ENCODE measurements at places on chromosomes 2 and 18.

GRCh38 chr2:117814417-117815264 lies at the start of gene DDX18:
DDX18 (plus strand) TSS chr2:117814691; CDS start chr2:117814778, 87 bp downstream.
- peak; percentile 99 for DNase-seq

DNA sequence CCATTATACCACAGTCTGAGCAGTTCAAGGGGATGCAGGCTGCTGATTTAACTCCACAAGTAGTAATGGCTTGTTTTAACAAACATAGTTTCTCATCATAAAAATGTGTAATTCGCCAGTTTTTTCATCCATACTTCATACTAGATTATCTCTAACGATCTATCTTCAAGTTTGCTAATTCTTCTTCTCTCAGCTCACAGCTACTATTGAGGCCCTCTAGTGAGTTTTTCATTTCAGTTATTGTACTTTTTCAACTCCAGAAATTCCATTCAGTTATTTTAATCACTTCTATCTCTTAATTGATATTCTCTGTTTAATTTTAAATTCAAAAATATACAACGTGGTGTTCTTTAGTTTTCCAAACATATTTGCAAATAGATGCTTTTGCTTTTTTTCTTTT lies 20.1 kb upstream of the TMEM87B start:
- no peak for DNase-seq

DNA sequence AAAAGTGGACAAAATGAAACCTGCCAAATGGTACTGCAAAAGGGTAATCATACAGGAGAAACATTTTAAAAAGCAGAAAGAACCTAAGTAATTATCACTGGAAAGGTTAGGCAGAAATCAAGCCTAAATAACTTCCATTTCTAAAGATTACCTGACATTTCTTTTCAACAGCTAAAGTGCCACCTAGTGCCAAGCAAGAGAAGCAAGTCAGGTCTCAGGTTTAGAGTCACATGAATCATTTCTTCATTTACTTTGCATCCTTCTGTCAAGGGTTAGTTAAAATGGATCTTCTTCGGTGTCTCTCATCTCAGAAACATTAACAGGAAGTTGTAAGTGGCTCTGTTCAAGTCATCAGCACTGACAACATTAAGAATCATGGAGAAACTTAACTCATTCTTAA lies 90.3 kb downstream of the AKAIN1 start:
- no peak for DNase-seq

- no peak for DNase-seq
Measured at GRCh38 chr2:23916727-23917405, 10.1 kb downstream of the ATAD2B start.

DNA sequence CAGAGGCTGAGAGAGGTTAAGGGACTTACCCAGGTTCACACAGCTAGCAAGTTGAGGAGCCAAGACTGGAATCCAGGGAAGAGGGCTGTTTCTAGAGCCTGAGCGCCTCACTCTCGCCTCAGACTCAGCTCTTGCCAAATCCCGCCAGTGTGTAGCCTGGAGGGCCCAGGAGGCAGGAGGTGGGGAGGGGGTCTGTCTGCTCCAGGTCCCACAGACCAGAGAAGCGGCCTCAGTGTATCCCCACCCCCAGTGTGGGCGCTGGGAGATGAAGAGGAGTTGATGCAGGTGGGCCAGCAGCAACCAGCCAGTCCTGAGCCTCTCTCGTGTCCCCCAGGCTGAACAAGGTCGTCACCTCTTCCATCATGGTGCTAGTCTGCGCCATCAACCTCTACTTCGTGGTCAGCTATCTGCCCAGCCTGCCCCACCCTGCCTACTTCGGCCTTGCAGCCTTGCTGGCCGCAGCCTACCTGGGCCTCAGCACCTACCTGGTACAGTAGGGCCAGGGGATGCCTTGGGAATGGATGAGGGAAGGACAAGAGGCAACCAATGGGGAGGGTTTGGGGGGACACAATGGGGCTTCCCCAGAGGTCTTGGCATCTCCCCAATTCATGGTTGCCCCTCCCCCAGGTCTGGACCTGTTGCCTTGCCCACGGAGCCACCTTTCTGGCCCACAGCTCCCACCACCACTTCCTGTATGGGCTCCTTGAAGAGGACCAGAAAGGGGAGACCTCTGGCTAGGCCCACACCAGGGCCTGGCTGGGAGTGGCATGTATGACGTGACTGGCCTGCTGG lies 5.2 kb upstream of the CTDSP1 start:
- DNase-seq: no peak

DNA sequence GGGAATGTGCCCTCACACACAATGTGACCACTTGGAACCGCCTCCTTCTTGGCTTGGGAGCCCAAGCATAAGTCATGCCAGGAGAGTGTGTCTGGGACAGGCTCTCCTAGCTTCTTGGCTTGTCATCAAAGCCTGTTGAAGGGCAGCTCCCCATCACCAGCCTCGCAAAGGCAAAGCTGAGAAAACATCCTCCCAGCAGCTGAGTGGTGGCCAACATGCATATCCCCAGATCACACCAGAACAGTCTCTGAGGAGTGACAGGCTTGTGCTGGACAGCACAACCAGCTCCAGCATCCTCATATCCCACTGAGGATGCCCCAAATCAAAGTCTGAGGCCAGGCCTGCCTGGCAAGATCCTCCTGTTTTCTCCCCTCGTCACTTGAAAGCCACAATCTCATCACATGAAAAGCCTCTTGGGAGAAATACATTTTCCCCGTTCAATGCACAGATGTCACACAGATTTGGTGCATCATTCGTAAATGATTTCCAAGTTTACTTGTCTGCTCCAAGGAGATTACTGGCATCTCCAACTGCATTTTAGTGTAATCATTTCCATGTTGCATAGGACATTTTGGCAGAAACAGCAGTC lies 269.3 kb downstream of the TTC32 start:
- no peak for DNase-seq

DNA sequence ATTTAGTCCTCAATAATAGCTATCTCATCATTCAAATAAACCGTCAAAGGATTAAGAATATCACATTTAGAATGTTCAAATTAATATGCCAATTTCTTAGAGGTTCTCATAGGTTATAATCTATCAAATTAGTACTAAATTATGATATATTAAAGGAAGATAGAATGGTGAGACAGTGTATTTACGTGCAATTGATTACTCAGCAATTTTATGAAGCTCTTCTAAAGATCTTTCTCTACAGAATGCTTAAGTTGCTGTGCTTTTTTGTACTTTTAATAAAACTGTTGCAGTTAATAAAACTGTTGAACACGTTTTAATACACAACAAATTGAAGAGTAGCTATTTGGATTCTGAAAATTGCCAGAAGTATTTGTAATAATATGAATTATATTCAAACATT lies 39.0 kb downstream of the RELCH start:
- no peak for DNase-seq

DNA sequence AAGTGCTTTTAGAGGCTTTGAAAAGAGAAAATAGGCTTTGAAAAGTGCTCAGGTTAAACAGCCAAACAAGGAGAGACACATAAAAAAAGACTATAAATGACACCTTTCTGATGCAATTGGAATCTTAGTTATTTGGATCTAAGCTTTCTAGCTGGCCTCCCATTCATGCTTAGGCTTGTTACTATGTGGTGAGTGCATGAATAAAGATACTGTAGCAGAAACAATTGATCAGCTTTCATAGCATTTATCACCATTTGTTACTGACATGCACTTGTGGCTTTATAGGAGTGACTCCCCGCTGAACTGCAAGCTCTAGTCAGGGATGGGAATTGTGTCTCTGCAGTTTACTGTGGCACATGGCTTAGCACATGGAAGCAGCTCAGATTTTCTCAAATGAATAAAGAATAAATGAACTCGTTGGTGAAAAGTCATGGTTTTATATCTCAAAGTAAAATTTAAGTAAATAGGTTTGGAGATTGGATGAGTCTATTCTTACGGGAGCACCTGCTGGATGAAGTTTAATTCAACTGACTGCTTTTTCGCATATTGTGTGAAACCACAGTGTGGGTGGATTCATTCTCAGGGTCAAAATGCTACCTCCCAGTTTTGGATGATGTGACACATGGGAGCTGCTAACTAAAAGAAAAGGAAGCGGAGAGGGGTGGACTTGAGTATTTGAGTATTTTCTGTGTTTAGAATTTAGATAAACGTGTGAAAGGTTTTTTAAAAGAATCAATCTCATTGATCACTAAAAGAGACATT lies 91.1 kb upstream of the NOL4 start:
- no peak for DNase-seq

GRCh38 chr18:62102221-62102620 lies 84.6 kb downstream of the PIGN start:
- no peak for DNase-seq

GRCh38 chr2:236892721-236893120 lies 193.0 kb upstream of the COPS8 start:
- no peak for DNase-seq

- DNase-seq: no peak
Measured at GRCh38 chr18:54877076-54877475, 48.8 kb downstream of the RAB27B start.

GRCh38 chr2:17334300-17334699 lies 183.9 kb downstream of the RAD51AP2 start:
- no peak for DNase-seq

DNA sequence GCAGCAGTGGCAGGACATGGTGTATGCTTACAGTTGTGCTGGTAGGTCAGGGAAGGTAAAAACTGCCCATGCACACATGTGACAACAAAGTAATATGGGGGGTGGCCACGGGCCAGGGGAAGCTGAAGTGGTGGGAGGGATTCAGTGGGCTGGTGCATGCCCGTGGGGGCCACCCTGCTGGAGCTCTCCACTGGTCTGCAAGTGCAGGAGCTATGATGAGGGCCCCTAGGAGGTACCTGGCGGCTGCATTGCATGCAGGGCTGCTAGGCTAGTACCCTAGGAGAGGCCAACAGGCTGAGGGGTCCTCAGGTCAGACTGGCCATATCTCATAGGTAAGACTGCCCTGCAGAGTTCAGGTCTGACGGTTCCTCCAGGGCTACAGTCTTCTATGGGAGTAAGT lies 265.9 kb downstream of the NUP35 start:
- DNase-seq: no peak

GRCh38 chr2:236298924-236299475 lies 34.8 kb upstream of the ASB18 start:
- no peak for DNase-seq

DNA sequence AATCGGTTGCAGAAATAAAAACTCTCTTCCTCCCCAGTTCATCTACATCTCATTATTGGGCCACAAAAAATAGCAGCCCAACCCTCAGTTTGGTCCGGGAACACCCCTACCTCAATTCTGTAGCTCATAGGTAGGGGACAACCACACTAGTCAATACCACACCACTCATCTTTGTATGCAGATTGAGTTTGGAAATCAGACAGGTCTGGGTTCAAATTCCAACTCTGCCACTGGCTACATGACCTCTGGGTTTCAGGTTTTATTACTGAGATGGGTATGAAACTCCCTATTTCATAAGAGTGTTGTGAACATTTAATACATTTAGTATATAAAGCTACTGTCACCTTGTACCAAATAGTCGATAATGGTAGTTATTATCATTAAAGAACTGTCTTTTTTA lies 2.2 kb upstream of the SUCLG1 start:
- no peak for DNase-seq

GRCh38 chr2:215826838-215827441 lies 186.4 kb downstream of the MREG start:
- DNase-seq: no peak

DNA sequence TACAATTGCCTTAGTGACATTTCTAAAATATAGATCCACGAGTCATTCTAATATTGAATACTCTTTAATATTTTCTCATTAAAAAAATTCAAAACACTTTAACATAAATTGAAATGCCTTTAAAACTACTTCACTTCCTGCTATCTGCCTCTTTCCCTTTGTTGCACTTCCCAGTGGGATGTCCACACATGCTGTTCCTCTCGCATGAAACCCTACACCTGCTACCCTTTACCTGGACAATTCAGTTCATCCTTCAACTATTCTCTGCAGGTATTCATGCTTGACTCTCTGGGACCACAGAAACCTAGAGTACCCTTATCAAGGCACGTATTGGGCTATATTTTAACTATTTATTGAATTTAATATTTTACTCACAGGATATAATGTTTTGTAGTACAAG lies 373.3 kb upstream of the GALNT5 start:
- no peak for DNase-seq

DNA sequence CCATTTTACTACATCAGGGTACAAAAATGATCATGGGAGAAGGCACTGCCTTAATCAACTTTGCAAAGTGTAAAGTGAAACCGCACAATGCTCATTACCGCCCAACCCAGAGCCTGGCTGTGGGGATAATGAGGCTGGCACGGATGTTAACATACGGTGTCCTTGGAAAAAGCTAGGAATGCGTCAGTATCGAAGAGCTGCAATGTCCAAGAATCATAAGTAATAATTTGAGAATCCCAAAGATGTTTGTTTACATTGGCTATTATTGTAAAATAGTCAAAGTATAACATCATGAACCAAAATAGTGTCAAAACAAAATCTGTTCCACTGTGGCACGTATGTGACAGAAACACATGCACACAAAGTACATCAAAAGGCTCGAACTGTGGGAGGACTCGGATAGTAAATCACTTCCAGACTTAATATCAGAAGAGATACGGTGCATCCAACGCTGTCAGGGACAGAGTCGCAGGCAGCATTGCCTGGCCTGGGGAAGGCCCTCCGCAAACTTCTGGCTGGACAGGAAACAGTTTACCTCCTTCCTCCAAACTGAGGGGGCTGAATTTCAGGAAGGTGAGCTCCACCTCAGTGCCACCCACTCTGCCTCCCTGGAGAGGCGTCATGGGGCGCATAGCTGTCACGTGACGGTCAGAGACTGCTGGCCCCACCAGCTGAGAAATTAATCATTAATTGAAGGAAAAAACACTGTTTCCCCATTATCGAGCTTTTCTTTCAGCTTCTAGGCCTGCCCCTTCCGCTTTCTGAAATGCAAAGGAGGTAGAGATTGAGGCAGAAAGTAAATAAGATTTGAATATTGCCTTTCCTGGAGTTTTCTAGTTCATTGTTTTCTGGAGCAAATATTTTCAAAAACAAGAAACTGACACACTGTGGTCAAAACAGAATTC lies 1.8 kb upstream of the ID2 start:
- no peak for DNase-seq

DNA sequence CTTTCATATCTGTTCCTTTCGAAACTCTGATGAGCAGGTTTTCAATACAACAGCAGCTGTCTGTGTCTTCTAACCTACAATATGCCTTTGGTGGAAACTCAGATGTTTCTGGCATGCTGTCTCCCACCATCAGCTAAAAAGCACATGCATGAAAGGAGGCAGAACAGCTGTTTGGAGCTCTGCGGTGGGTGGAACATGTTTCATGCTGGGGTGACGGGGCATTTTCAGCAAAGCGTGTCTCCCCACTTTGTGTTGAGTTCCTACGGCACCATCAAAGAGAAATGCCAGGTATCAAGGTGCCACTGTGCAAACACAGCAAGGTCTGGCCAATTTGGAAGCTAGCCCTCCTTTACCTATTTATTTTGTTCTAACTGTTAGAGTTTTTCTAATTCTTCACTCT lies 290.1 kb downstream of the CLIP4 start:
- no peak for DNase-seq

GRCh38 chr2:141468761-141469160 lies 662.1 kb downstream of the LRP1B start:
- DNase-seq: no peak

GRCh38 chr2:157087373-157088002 lies 170.0 kb upstream of the GALNT5 start:
- no peak for DNase-seq
